SHP77 (cell line): ENCODE measurements at places on chromosomes 2 and 18.

DNA sequence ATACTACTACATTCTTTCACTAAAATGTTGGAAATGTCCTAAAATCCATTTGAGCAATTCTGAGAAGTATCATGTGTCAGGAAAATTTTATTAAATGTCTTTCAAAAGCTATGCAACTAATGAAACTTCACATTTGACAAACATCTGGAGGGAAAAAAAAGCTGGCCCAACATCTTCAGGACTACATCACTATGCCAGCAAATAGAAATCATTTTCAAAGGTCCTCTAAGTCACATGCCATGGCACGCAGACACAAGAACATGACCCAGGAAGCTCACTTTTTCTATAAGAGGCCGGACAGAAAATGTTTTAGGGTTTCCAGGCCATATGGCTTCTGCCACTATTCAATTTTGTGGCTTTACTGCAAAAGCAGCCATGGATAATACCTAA, 11.6 kb downstream of the KANSL3 start:
- no peak for DNase-seq

GRCh38 chr2:12661489-12661888, 55.2 kb upstream of the TRIB2 start:
- no peak for DNase-seq

GRCh38 chr2:147711031-147711430, 133.8 kb upstream of the ACVR2A start:
- DNase-seq = no peak

DNA sequence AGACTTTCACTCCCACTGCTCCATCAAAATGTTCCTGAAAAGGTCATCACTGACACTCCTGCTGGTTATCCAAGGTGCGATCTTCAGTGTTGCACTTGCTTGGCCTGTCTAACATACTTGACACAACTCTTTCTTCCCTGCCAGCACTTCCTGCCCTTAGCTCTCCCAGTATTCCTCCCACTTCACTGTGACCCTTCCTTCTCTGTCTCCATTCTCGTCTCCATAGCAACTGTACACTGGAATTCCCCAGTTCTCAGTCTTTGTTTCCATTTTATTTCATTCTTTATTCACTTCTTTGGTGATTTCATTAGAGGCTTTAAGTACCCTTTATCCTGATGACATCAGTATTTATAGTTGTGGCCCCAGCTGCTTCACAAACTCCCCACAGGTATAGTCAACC, 333.0 kb downstream of the IRS1 start:
- no peak for DNase-seq

DNA sequence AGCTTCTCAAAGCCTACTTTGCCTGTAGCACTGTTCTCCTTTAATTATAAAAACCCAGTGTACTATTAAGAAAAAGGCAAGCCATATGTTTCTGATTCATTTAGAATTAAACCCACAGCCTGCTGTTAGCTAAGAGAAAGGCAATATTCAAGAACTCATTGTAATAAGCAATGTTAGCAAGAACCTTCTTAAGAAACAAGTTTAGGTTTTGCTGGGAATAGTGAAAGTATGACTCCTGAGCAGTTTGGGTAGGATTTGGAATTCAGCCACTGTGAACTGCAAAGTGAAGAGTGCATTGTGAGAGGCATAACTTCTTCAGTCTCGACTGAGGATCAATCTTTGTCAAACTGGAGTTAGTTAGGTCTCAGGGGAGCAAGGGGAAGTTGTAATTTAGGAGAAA, 206.5 kb upstream of the NT5C1B start:
- no peak for DNase-seq

DNA sequence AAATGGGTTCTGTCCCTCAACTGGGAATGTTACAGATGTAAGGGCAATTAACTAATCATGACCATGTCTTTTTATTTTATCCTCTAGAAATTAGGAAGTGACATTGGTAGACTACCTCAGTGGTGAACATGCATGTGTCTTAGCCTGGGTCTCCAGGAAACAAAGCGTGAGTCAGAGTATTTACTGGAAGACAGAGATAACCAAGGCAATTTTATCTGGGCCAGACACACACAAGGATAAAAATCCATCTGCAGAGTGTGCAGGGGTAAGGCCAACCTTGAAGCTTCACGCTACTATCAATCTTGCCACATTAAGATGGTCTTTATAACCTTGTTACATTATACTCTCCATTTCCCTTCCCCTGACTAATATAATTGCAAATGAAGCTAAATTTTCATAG, 487.5 kb downstream of the SUCLG1 start:
- DNase-seq = no peak

- DNase-seq = no peak
Observed at GRCh38 chr2:217419055-217419671, 559.3 kb upstream of the TNP1 start.

- no peak for DNase-seq
Observed at GRCh38 chr2:59726228-59727120, 827.0 kb downstream of the BCL11A start.

- DNase-seq = no peak
Observed at GRCh38 chr2:202605174-202605573, 29.6 kb upstream of the FAM117B start.

DNA sequence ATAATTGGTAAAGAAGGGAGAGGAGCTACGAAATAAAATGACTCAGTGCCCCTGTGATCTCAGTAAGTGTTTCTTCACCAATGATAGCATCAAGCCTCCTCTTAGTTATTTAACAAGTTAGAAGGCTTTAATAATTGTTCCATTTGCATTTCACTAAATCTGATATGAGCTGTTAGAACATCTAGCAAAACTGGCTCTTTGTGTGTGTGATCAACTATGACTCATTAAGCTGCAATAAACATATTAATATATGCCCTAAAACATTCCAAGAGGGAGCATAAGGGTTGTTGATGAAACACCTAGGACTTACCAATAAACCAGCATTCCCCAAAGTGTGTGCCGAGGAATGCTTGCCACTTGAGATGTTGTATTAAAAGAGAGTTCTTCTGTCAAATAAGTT, 115.2 kb downstream of the OSBPL6 start:
- no peak for DNase-seq

GRCh38 chr2:113823716-113824595, 65.9 kb upstream of the ACTR3 start:
- DNase-seq = no peak

- DNase-seq = no peak
Observed at GRCh38 chr2:60469536-60470317, 83.7 kb downstream of the BCL11A start.

- no peak for DNase-seq
Observed at GRCh38 chr18:31079973-31080372, 22.2 kb downstream of the DSC2 start.

GRCh38 chr2:9832586-9832985, 10.7 kb upstream of the TAF1B start:
- no peak for DNase-seq

DNA sequence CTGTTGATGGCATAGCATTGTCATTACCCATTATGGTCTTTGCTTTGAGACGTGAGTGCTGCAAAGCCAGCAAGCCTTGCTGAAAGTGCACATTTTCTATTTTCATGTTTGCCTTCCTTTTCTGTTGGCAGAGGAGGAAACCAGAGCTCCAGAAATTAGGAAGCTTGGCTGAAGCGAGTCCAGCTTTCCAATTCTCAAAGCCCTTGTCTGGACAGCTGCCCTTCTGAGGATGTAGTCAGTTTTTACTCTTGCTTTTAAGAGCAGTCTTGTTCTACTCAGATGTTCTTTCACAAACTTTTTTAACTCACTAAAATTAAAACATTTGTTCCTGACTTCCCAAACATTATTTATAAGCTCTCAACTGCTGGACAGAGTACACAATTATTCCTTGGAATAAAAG, 93.8 kb downstream of the ICOS start:
- no peak for DNase-seq

DNA sequence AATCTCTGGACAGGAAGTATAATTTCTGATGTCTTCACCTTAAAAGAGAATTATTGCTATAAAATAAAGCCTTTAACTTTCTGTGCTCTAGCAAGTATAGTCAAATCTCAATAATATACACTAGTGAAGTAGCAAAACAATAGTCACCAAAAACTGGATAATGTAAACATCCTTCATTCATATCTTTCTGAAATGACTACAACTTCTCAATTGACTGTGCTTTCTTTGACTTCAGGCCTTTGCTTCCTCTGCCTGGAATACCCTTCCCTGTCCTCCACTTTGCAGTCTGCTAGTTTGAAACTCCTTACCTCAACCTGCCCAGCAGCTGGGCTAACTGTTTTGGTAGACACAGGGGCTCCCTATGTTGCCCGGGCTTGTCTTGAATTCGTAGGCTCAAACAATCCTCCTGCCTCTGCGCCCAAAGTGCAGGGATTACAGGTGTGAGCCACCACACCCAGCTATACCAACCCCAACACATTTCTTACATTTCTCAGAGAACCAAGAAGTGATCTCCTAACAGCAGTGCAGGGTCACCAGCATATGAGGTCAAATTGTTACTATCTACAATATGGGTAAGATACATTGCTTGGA, 6.6 kb upstream of the PCBP1 start:
- DNase-seq = no peak

DNA sequence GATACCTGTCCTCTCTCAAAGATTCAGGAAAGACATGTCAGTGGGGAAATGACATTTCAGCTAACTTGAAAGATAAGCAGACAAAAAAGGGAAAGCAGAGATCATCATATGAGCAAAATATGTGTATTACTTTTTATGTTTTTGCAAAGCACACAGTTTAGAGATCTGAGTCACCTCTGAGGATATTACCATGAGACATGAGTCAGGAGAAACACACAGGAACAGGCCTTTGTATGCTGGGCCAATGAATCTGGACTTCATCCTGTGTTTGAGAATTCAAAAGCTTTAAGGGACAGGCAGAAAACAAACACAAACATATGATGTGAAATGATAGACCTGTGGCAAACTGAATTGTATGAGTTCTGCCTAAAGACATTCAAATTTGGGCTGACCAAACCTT, 306.0 kb upstream of the EPC2 start:
- DNase-seq = no peak

DNA sequence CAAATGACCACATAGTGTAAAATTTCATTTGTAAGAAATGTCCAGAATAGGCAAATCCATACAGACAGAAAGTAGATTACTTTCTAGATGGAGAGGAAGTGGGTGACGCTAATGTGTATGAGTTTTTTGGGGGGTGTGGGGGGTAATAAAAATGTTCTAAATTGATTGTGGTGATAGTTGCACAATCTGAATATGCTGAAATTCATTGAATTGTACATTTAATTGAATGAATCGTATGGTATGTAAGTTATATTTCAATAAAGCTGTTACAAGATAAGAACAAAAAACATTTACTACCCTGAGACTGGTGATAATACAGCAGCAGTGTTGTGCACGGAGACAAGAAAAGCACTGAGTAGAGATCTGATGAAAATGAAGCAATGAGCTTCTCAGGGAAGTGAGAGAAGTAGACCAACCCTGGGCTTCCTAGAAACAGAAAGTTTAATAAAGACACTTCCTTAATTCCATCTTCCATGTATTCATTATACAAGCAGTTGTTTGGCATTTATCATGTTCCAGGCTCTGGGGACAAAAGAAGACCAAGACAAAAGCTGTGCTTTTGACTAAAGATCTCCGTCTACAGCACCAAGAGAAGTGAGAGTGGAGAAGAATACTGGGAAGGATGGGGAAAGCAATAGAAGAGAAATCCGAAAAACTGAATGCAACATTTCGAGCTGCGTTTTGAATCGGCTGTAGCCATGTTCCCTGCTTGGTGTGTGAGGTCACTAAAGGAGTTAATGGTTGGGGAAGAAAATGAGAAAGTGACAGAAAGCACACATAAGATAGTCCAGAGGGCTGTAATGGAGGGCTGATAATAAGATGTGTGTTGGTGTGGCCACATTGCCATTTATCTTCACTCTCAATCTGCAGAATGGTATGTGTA, 1.8 kb upstream of the PDE11A start:
- DNase-seq = no peak

DNA sequence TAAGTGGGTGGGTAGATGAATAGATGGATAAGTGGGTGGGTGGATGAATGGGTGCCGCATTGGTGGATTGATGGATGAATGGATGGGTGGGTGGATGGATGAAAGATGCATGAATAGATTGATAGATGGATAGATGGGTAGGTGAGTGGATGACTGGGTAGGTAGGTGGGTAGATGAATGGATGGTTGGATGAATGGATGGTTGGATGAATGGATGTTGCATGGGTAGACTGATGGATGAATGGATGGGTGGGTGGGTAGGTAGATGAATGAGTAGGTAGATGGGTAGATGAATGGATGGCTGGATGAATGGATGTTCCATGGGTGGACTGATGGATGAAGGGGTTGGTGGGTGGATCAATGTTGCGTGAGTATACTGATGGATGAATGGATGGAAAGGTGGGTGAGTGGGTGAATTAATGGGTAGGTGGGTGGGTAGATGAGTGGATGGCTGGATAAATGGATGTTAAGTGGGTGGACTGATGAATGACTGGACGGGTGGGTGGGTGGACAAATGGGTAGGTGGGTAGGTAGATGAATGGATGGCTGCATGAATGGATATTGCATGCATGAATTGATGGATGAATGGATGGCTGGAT, 30.5 kb downstream of the ANKMY1 start:
- DNase-seq = no peak

GRCh38 chr2:211724933-211725332, 813.7 kb downstream of the ERBB4 start:
- no peak for DNase-seq

GRCh38 chr2:16084274-16084673, 143.9 kb downstream of the MYCN start:
- DNase-seq = no peak

- DNase-seq = peak; percentile 73
Observed at GRCh38 chr18:9380621-9381395, 46.2 kb downstream of the TWSG1 start.

- DNase-seq = no peak
Observed at GRCh38 chr2:9100080-9100876, 96.8 kb upstream of the MBOAT2 start.

- DNase-seq = no peak
Observed at GRCh38 chr18:48152549-48152948, 222.1 kb upstream of the SMAD2 start.

DNA sequence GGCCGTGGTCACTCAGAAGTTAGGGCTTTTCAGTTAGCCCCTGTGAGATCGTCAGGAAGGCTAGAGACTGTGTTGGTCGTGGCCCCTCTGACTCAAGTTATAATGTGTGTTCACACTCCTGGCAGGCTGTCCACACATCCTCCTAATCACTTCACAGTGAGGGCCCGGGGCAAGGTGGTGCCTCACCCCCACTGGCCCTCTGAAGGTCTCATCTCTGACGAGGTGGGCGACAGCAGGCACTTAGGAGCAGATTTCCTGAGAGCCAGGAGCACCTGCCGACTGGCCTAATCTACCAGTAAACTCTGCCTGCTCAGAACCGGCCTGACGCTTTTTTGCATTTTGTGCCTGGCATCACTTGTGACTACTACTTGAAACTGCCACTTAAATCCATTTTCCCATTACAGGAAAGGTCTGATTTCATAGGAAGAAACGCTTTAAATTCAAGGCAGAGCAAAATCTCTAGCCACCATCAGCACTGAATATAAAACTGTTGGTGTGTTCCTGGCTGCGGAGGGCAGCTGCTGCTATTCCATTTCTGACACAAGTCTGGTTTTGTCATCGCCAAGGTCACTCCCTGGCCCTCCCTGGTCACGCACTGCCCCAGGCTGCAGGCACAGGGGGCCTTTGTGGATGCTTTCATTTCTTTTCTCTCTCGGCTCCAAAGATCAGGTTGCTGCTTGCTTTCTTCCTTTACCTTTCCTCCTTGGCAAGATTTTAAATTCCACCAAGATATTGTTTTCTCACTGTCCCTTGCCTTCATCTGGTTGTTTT, 48.0 kb downstream of the RAB12 start:
- DNase-seq = peak; percentile 21

- DNase-seq = no peak
Observed at GRCh38 chr2:103437161-103437560, 675.3 kb downstream of the TMEM182 start.
